ENCODE measurements at places on chromosomes 16 and 17. TPM values are rescaled to one million over a fixed set of nuclear protein-coding genes. Genes with fewer than 3 reads are reported as not detected.

The CD300H gene
- 0.78 TPM for total RNA-seq

The HOXB8 gene
- 1.2 TPM for total RNA-seq

The TOX3 gene
- 0.31 TPM for total RNA-seq

The CES5A gene
- not detected for total RNA-seq

The PKMYT1 gene
- total RNA-seq: 26.0 TPM

The USP6 gene
- total RNA-seq: 0.02 TPM

The PRKCA gene
- total RNA-seq: 10.1 TPM

The VTN gene
- not detected for total RNA-seq

The KCNJ12 gene
- 0.14 TPM for total RNA-seq

The DNASE1L2 gene
- total RNA-seq: not detected

The RNF222 gene
- total RNA-seq: not detected

The MRC2 gene
- 79.9 TPM for total RNA-seq

The PPP1R27 gene
- total RNA-seq: not detected

The ALDH3A1 gene
- 51.1 TPM for total RNA-seq

The XPO6 gene
- 46.8 TPM for total RNA-seq

The KATNB1 gene
- 24.9 TPM for total RNA-seq

The CCL18 gene
- total RNA-seq: not detected

The FOXL1 gene
- 0.75 TPM for total RNA-seq

The PPY gene
- total RNA-seq: not detected

The TBC1D3C gene
- total RNA-seq: not detected

The TMC7 gene
- 1.5 TPM for total RNA-seq

The AKTIP gene
- total RNA-seq: 17.1 TPM

The ZNF830 gene
- total RNA-seq: 10.8 TPM

The TMED6 gene
- total RNA-seq: not detected

The KRT12 gene
- total RNA-seq: not detected

The WNT9B gene
- total RNA-seq: not detected

The MSLN gene
- total RNA-seq: not detected

The KRTAP4-5 gene
- total RNA-seq: not detected

The GRB7 gene
- 0.41 TPM for total RNA-seq

The CD7 gene
- 1.5 TPM for total RNA-seq

The IKZF3 gene
- total RNA-seq: not detected

The PIRT gene
- not detected for total RNA-seq

The PYDC1 gene
- total RNA-seq: not detected

The SPEM1 gene
- not detected for total RNA-seq

The SLX1B gene
- total RNA-seq: 43.6 TPM

The UTS2R gene
- total RNA-seq: not detected

The RHBDF1 gene
- 12.4 TPM for total RNA-seq

The EFCAB5 gene
- total RNA-seq: not detected

The STX1B gene
- total RNA-seq: not detected

The MEAK7 gene
- total RNA-seq: 5.3 TPM

The SPIRE2 gene
- 5.0 TPM for total RNA-seq

The TNFRSF13B gene
- total RNA-seq: not detected

The TUBB3 gene
- 304 TPM for total RNA-seq

The PCGF2 gene
- 1.6 TPM for total RNA-seq
